ENCODE measurements at places on chromosomes 11 and 22. TPM values are rescaled to one million over a fixed set of nuclear protein-coding genes. Genes with fewer than 3 reads are reported as not detected.

DNA sequence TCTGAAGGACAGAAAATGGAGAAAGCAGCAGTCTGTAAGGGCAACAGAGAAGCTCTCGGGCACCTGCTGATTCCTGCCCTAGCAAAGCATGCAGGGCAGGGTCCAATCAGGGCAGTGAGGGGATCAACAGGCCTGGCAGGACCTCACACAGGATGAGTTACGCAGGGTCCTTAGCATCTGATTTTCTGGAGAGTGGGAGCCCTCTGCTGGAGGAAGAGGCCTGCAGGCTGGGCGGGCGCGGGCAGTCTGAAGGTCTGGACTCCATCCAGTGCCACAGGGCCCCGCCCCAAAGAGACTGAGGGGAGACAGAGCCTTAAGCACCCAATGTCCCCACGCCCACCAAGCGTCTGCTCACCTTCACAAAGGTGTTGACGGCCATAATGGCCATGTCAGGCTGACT lies 28.9 kb downstream of the AP1B1 start:
- no peaks in the 10 kb centered on the region for H3K27me3 ChIP-seq
- DNase-seq = peak; percentile 73
- no peak overlapping the region for H3K27ac ChIP-seq
- no peak overlapping the region for H3K4me3 ChIP-seq
- no peaks in the 10 kb centered on the region for H3K4me1 ChIP-seq
- H3K36me3 ChIP-seq = peaks cover 12% of the 10 kb centered on the region

DNA sequence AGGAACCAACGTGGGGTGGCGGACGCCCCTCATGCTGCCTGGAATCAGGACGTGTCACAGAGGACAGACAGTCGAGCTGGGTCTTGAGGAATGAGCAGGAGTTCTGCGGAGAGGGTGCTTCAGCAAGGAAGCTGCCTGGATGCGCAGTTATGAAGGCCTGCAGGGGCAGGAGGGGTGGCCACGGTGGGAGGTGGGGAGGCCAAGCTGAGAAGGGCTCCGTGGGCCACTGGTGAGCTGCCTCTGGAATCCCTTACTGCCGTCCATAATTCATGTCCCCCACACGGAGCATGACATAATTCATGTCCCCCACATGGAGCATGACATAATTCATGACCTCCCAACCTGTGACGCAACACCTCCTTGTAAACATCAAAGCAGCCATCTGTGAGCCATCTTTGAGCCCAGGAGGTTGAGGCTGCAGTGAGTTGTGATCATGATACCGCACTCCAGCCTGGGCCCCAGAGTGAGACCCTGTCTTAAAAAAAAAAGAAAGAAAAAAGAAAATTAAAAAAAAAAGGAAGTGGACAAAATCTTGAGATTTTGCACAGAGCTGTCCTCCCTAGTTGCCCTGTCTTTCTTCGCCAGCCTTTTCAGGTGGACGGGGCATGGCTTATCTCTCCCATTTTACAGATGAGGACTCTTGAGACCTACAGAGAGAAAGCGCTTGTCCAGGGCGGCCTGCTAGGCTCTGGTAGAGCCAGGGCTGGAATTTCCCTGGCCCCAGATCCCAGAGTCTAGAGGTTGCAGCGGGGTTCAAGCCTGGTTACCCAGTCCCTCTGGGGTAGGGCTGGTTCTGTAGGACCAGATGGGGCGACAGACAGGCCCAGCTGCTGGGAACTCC lies 24.3 kb upstream of the PICK1 start:
- H3K27ac ChIP-seq = no peak overlapping the region
- no peaks in the 10 kb centered on the region for H3K36me3 ChIP-seq

DNA sequence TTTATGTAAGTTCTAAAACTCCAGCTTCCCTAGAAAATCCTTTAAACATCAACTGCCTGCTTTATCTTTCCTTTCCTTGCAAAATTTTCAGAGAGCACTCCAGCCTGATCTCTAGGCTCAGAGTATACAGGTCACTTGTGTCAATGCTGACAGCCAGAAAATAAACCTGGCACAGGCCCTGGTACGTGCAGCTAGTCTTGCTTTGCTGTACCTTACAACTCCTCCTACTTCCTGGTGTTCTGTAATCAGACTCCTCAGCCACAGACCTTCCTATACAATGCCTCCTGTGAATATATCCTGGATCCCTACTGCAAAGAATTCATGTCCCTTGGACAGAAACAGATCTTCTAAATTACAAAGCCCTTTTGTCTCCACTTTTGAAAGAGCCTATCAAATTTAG lies 24.2 kb upstream of the TMEM123 start:
- H3K27me3 ChIP-seq = no peaks in the 10 kb centered on the region
- H3K4me3 ChIP-seq = no peak overlapping the region
- no peak overlapping the region for H3K27ac ChIP-seq
- no peaks in the 10 kb centered on the region for H3K4me1 ChIP-seq
- H3K36me3 ChIP-seq = no peaks in the 10 kb centered on the region

DNA sequence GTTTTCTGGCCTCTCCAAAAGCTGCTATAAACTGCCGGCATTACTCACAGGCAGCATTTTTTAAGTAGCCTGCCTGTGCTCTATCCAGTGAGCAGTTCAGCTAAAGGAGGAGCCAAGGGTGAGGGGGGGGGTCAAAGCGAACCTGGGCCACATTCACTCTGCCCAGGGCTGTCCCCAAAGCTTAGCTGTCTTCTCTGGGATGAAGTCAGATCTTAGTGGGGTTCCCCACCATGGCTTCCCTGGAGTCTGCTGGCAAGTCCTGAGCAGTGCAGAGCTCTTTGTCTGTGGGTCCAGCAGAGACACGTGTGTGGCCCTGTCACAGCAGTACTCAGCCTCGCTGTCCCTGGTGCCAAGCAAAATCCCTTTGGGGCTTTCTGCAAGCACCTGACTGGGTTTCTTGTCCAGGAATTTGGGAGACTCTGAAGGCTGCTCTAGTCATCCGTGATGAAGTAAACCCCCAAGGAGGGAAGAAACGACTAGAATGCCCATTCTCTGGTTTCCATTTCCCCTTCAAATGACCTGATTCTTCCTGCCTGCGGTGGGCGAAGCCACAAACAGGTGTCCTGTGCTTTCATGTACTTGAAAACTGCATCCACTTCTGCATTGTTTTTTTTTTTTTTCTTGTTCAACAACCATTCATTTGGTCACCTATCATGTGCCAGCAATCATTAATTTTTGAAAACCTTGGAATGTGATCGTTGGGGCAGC lies 2.6 kb downstream of the KCNJ5 start:
- H3K36me3 ChIP-seq = no peaks in the 10 kb centered on the region
- H3K4me3 ChIP-seq = no peak overlapping the region
- no peak for DNase-seq
- H3K27ac ChIP-seq = no peak overlapping the region
- H3K27me3 ChIP-seq = peaks cover 62% of the 10 kb centered on the region

DNA sequence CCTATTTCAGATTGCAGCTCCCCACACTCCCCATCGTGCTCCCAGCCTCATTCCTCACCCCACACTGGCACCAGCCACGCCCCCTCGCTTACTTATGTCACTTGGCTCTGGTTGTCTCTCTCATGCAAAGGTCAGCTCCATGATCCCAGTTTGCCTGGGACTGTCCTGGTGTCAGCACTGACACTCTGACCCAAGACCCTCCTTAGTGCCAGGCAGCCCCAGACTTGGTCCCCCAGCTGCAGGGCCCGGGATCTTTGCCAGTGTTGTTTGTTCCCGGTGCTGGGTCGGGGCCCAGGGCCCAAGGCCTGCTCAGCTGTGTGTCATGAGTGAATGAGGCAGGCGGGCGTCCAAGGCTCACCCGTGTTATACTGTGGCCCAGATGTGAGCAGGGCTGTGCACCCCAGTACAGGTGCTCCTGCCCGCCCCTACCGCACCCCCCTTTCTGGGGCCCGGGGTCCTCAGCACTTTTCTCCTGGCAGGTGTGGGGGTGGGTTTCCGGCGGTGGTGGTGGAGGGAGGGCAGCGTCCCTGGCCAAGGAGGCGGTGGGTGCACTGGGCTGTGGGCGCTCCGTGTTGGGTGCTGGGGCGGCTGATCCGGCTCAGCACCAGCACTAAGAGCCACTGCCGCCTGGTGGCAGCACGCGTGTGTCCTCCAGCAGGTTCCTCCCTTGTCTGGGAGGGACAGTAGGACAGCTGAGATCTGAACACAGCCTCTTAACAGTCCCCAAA lies 19.5 kb downstream of the IL17REL start:
- no peak overlapping the region for H3K27ac ChIP-seq
- peaks cover 6% of the 10 kb centered on the region for H3K27me3 ChIP-seq
- H3K36me3 ChIP-seq = no peaks in the 10 kb centered on the region
- no peaks in the 10 kb centered on the region for H3K4me1 ChIP-seq
- no peak overlapping the region for H3K4me3 ChIP-seq

GRCh38 chr11:79508461-79508860 lies 67.6 kb upstream of the TENM4 start:
- DNase-seq = no peak
- no peaks in the 10 kb centered on the region for H3K36me3 ChIP-seq
- H3K27ac ChIP-seq = no peak overlapping the region
- H3K4me3 ChIP-seq = no peak overlapping the region
- H3K4me1 ChIP-seq = no peaks in the 10 kb centered on the region
- H3K27me3 ChIP-seq = no peaks in the 10 kb centered on the region

DNA sequence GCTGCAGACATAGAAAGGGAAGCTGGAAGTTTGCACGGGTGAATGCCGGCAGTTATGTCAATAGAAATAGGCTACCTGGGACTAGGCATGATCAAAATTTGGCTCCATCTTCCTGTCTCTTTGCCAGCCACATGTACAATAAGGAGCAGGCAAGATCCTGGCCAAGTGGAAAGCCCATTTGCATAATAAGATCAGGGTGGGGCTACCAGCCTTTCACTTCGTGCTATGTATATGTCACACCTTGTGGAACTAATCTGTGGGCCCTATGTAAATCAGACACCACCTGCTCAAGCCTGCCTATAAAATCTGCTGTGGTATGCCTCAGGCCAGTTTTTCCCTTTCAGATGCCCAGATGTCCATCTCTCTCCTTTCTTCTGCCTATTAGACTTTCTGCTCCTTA lies 79.3 kb upstream of the DRD2 start:
- H3K36me3 ChIP-seq = no peaks in the 10 kb centered on the region
- DNase-seq = no peak
- no peak overlapping the region for H3K27ac ChIP-seq
- peaks cover 7% of the 10 kb centered on the region for H3K4me1 ChIP-seq

- H3K27me3 ChIP-seq = no peaks in the 10 kb centered on the region
- H3K4me3 ChIP-seq = no peak overlapping the region
- H3K27ac ChIP-seq = no peak overlapping the region
- DNase-seq = no peak
Observed at GRCh38 chr11:93225662-93226061, 27.9 kb upstream of the SLC36A4 start.

DNA sequence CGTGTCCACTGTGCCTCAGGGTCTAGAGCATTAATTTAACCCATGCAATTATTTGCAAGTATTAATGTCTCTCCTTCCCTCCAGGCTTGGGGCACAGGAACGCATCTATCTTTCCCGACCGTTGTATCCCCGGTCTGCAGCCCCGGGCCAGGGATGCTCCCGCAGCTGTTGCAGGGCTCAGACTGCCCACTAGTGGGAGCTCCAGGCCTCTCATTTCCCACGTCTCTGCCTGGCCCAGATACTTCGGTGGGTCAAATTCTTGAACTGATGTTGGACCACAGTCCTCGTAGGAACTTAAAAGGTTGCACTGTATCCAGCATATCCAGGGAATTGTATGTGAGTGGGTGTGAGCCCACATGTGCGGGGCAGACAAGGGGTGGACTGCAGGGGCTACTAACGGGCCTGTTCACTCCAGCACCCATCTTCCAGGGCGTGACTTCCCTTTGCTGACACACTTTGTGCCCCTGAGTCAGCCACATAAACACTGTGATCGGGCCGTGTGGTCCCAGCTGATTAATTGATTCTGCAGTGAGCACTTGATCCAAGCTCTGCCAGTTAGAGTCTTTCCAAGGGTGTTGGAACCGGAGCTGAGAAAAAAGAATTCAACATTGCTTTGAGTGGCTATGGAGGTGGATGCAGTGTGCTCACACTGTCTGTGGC lies 451.3 kb downstream of the TBC1D22A start:
- no peak overlapping the region for H3K27ac ChIP-seq
- no peaks in the 10 kb centered on the region for H3K4me1 ChIP-seq
- no peak overlapping the region for H3K4me3 ChIP-seq
- H3K36me3 ChIP-seq = no peaks in the 10 kb centered on the region
- no peak for DNase-seq

DNA sequence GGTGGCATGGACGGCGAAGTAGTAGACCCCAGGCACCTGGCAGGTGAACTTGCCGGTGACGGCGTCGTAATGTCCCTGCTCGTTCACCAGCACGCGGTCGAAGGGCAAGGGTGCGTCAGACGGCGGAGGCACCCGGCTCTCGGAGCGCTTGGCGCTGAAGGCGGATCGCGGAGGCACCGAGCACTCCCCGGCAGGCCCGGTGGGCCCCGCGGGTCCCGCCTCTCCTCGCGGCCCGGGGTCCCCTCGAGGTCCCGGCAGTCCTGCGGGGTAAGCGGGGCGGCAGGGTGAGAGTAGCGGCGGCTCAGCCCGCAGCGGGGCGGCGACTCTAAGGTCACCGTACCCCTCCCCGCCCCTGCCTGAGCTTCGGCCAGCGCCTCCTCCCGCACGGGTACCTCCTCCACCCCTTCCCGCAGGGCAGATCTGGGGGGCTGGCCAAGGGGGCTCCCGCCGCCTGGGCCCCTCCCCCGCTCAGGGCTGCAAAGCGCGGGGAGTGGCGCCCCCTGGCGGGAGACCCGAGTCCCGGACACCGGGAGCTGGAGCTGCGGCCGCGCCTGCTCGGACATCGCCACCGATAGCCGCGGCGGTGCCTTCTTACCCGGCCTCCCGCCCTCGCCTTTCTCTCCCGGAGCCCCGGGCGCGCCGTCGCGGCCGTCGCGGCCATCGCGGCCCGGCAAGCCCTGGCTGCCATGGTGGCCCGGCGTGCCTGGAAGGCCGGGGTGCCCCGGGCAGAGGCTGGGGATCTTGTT lies 921 bp downstream of the C1QTNF5 start:
- H3K4me1 ChIP-seq = peaks cover 26% of the 10 kb centered on the region
- peak overlapping the region; percentile 47 for H3K4me3 ChIP-seq
- H3K27me3 ChIP-seq = peaks cover 38% of the 10 kb centered on the region
- DNase-seq = no peak

The AMPD3 gene
- 6.3 TPM for total RNA-seq

The SLC25A45 gene
- total RNA-seq = 0.61 TPM

The MMP11 gene
- total RNA-seq = 9.6 TPM

Data from H1 (cell line).